Activated CD4-positive, alpha-beta T cell treated with anti-CD3 and anti-CD28 coated beads, Interleukin-2, Interleukin-4, amounts not matched to agents 100 ng/mL and 50 ng/mL, durations not matched to agents 16 hours and 8 hours (primary cell): ENCODE measurements at places on chromosomes 7 and 10.

GRCh38 chr10:11403116-11403515, 208.3 kb downstream of the USP6NL start:
- peak; percentile 65 for DNase-seq

DNA sequence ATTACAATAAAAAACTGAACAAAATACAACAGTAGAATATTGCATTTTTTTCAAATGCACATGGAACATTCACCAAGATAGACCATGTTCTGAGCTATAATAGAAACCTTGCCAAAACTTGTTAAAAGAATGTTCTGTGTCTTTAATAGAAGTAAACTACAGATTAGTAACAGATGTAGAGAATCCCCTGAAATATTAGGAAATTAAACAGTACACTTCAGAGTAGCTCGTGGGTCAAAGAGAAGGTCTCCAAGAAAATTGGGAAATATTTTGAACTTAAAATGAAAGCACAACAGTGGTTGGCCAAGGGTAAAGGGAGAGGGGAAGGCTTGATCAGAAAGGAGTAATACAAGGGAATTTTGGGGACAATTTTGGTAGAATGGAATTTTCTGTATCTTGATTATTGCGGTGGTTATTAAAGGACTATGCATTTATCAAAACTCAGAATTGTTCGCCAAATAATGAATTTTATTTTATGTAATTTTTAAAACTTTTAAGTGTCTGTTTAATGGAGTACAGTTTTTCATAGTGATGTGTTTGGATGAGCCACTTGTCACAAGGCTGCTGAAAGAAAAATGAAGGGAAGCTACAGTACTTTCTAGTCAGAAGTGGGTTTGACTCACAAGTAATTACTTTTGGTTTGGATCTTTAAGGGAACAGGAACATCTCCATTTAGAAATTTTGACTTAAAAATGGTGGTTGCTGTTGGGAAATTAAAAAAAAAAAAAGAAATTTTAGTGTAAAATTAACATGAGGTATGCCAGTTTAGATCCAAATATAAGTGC, 10.2 kb downstream of the PLEKHA8 start:
- DNase-seq: no peak

- no peak for DNase-seq
These were observed 26.0 kb upstream of the ZNF32 start for GRCh38 chr10:43674553-43675210.

GRCh38 chr7:152894295-152895170, 135.0 kb downstream of the ACTR3B start:
- DNase-seq: peak; percentile 15

- no peak for DNase-seq
These were observed 59.1 kb upstream of the ZNF32 start for GRCh38 chr10:43707770-43708169.

GRCh38 chr7:105806592-105807447, 69.6 kb downstream of the ATXN7L1 start:
- peak; percentile 92 for DNase-seq

GRCh38 chr10:75513292-75513885, 82.0 kb downstream of the LRMDA start:
- DNase-seq: no peak

- no peak for DNase-seq
These were observed 20.0 kb downstream of the LRRD1 start for GRCh38 chr7:92158660-92159575.

DNA sequence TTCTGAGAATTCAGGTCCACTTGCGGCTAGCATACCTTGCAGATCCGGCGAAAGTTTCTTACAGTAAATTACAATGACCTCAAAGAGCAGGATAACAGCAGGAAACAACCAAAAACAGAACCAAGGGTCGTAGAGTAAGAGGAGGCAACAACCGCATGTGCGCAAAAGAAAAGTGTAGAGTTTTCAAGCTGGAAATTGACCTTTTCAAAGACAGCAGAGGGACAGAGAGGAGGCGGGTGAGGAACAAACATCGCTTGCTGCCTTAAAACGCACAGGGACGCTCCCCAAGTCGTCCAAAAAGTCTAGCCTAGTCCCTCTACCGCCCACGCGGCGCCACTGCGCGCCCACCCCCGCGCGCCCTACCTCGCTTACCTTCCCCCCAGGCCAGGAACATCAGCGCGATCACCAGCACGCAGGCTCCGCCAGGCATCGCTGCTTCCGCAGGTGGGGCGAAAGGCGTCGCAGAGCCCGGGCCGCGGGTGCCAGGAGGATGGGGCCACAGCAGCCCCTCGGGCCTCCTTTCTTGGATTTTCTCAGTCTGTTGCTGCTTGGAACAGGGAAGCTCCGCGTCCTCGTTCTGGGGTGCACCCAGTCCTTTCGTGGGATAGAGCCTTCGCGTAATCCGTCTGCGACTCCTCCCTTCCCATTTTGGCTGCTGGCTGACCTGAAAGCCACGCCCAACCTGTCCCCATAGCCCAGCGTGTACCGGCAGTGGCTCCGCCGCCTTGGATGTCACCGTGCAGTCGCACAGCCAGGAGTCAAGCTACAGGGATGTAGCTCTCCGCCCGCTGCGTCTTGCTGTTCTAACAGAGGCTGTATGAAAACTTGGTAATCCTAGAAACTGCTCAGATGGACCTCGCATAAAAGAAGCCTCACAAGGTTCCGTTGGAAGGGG, at the start of gene VWDE:
Gene VWDE, minus strand, starts transcription at position 579 of the 895 bp plus-strand sequence. Its CDS starts 149 bp downstream, at position 430.
- DNase-seq: peak; percentile 48

DNA sequence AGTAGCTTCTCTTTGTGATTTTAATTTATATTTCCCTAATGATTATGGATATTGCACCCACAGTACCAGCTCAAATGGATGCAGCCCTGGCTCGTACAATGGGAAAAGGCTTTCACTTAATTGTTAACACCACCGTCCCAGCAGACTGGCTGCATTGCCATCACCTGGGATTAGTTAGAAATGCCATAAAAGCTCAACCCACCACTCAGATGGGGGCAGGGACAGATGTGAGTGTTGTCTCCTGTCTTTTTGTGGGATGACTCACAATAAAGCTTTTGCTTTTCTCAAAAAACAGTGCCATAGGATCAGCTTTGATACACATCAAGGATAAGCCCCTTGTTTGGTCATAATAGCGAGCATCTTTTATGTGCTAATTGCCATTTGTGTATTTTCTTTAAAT, 729.1 kb downstream of the TNS3 start:
- DNase-seq: no peak

DNA sequence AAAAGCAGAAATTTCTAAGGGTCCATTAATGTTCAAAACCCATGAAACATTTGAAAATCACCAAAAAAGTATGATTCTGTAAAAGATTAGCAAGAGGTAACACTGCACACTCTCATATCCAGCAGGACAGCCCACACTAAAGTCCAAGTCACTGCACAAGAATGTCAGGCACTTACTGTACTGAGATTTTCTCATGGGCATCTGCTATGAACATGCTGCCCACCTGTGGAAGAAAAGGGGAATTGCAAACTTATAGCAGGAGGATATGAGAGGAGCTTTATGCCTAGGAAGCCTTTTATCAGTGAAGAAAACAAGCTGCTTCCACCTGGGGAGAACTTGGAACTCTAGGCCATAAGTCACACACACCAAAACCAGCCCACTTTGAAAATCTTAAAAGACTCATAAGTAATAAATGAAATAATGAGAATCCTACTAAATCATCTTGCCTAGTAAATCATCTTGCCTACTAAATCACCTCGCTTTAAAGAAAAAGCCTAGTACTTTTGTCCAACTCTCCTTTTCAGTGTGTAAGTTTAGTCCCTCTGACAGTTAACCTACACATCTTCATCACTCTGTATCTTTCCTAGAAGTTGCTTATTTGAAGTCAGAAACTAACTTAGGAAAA, 46.1 kb downstream of the ARMH3 start:
- peak; percentile 56 for DNase-seq

DNA sequence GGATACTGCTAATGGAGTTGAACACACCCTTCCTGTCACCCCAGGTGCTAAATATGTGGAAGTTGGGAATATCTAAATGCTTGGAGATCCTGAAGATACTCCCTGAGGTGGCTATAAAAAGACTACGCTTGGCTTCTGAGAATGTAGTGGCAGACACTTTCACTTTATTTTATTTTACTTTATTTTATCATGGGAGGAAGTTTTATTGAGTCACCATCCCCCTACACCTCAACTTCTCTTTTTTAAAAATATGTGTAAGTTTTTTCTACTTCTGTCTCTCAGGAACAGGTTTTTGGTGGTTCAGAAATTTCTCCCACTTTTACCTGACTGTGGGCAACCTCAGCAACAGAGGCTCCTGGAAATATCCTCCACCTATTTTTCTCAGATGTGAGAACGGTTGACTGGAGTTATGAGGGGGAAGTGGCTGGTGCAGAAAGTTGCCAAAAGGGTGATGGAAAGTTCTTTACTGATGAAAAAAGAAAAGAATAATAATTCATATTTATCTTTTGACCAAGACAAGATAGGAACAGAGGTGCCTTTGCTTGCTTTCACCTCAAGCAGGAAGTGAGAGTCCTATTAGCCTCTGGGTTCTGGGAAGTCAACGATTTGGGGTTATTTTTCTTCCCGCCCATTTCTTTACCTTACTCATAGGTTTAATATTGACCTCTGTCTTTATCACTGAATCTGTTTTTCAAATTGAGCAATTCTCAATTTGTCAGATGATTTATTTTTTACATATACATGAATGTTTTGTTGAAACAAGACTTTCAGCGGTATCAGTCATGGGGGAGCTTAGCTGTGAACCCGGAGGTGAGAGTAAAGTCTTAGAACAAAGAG, 103.6 kb downstream of the AHR start:
- peak; percentile 74 for DNase-seq

DNA sequence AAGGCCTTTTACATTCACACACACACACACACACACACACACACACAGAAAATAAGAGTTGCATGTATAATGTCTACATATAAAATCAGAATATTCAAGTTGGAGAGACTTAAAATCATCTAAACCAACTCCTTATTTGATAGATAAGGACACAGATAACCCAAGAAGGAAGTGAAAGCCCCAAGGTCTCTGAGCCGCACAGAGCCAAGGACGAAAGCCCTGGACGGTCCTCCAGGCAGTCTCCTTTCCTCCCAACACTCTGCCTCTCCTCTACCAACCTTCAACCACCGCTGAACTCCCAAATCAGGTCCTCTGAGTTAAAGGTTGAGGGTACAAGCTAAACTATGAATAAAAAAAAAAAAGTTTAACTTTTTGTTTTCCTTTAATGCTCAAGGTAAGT, 28.2 kb downstream of the UBE2H start:
- no peak for DNase-seq

- no peak for DNase-seq
These were observed 9.6 kb upstream of the NAMPT start for GRCh38 chr7:106294334-106294733.

DNA sequence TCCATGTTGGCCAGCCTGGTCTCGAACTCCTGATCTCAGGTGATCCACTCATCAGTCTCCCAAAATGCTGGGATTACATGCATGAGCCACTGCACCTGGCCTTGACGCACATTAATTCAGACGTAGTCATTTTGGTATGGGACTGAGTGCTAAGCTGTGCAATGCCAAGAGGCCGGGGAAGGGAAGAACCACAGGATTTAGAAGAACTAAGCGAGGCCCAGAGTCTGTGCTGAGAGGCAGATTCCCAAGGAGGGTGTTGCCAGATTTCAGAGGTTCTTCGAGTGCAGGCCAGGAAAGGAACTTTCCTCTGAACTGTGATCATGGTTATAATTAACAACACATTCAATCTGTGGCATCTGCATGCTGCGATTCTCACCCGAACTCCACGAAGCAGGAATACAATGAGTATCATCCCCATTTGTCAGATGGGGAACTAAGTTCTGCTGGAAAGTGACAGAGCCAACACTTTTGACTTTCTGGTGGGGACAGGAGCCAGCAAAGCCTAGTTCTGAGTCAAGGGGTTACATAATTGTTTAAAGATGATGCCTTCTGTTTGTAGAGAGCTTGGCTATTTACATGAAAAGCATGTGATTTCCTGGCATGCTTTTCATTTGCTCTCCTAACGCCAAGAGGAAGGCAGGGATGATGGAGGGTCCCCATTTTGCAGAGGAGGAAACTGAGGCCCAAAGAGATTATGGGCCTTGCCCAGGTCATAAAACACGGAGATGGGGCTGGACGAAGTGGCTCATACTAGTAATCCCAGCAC, 6.2 kb upstream of the ZAN start:
- no peak for DNase-seq

- DNase-seq: no peak
These were observed 24.2 kb downstream of the IFIT5 start for GRCh38 chr10:89438525-89438924.

DNA sequence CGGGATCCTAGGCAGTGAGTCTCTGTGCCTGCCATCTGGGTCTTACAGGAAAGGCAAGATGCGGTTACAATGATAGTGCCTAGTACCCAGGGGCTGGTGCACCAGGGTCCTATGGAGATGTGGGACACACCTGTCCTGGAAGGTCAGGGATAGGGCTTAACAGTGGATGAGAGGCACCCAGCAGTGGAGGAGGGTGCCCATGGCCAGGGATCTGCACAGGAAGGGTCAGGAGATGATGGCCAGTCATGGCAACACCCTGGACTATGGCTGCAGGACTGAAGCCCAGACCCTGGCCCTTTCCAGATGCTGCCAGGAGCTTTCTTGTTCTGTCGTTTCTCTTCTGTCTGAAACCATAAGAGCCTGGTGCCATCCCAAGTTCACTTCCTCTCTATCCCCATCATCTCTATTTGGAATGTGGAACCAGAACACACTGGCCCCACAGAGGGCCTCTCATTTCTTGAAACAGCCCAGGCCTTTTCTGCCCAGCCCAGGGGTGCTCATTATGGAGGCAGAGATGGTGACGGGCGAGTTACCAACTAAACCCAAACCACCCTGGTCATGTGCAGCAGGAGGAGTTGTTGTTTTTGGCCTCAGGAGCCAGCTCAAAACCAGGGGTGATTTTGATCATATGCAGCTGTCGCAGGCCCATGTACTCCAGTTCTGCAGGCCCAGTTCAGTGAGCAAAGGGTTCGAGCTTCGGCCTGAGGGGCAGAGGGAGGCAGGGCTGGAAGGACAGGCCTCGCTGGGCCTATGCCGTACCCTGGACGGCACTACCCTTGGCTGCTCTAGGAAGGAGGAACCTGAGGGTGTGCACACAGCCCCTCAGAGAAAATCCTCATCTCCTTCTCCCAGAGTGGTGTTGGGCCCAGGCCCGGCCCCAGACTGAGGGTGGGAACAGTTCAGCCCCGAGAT, 52.6 kb upstream of the GDF10 start:
- DNase-seq: no peak

DNA sequence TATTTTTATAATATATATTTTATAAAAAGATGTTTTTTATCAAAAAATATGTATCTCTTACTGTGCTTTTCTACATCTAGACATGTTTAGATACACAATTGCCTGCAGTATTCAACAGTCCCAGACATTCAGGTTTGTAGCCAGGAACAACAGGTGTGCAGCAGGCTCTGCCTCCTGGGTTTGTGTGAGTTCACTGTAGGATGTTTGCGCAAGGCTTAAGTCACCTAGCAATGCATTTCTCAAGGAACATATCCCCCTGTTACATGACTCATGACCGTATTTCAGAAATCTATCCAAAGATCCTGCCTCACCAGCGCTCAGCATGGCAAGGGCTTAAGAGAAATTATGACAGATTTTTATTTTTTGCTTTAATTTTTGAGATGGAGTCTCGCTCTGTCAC, 41.5 kb downstream of the PITRM1 start:
- no peak for DNase-seq

GRCh38 chr10:7170626-7171322, 240.1 kb downstream of the SFMBT2 start:
- DNase-seq: no peak

GRCh38 chr10:48945441-48946130, 5.9 kb upstream of the LRRC18 start:
- DNase-seq: no peak

- no peak for DNase-seq
These were observed 66.1 kb upstream of the RNF148 start for GRCh38 chr7:122768827-122769226.

GRCh38 chr7:16203065-16203464, 218.3 kb downstream of the CRPPA start:
- no peak for DNase-seq
